ENCODE measurements at places on chromosomes 7 and 10.

DNA sequence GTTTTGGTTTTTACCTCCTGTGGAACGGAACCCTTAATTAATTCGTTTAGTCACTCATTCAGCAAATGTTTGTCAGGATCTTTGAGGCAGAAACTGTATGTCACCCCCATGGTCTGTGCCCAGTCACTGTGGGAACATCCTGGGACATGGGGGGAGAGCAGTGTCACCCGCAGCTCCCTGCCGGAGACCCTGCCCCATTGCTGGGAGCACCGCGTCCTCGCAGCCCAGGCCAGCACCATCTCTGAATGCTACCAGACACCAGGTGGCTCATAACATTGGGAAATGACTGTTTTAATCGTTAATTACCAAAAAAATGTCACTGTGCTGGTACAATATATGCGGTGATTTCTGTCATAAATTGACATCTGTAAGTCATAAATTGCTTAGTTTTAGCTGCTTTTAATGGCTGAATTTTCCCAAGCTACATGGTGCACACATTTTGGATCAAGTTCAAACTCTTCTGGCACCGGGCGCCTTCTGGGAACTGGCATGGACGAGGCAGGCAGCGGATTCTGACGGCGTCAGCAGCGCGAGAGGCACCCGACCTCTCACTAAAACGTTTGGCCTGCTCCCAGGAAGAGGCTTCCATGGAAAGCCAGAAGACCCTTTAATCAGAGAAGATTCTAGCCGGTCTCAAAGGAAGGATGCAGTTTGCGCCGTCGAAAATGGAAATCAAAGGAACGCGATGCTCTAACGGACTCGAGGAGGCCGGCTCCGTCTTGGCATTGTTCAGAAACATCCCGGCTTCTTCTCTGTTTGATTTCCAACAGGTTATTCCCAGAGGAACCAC is 184.2 kb downstream of the ADARB2 start:
- DNase-seq = no peak

DNA sequence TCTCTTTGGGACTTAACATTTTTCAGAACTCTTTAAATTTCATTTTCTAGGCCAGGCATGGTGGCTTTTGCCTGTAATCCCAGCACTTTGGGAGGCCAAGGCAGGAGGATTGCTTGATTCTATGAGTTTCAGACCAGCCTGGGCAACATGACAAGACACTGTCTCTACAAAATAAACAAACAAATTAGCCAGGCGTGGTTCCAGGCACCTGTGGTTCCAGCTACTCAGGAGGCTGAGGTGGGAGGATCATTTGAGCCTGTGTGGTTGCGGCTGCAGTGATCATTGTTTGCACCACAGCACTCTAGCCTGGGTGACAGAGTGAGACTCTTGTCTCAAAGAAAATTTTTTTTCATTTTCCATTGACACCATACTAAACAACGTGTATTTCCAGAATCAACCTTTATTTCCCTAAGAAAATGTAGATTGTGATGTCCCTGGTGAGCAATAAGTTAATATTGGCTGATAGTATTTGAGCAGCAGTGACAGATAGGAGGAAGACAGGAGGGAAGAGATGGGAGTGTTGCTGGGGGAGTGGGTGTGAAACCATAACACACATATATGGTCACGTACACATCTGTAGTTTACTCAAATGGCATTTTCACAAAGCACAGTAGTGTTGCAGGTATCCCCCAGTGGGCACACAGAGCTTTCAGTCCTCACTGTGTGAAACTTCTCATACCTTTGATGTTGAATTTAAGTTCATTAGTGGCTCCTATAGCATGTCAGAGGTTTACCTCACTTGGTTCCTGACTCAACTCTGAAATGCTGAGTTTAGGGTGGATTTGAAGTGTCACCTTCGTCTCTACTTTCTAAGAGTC is 205.6 kb downstream of the AUTS2 start:
- DNase-seq = no peak

DNA sequence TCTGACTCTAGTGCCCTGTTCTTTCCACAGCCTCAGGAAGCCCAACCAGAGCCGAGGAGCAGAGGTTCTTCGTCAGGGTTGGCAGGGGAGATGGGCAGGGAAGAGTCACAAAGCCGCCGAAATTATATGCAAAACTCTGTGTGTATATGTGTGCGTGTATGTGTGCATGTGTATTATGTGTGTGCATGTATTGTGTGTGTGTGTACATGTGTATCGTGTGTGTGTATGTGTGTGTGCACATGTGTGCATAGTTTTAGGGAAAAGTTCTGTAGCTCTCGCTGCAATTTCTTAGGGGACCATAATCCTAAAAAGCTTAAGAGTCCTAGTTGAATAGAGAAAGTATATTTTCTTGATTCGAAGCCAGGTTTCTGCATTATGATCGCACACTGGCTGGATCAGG is 17.0 kb downstream of the DNAJB12 start:
- no peak for DNase-seq

DNA sequence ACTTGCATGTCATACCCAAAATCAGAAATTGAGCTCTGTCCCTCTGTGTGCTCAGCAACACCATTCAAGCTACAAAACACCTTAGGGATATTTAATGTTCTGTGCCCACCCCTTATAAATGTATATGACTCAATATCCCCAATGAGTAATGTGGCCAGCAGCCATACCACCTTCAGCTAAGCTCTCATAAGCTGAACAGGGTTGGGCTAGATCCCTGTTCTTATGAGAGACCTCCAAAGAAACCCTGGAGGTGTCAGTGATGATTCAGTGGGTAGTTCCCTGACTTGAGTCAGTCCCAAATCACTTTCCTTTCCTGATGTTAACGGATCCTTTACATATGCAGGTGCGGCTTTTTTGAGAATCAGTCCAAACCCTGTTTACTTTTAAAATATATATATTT is 253.8 kb downstream of the CREB5 start:
- DNase-seq = no peak

- DNase-seq = no peak
Observed at GRCh38 chr10:67912331-67912946, 28.0 kb downstream of the SIRT1 start.

- DNase-seq = peak; percentile 52
Observed at GRCh38 chr10:69464801-69465401, 13.6 kb downstream of the TSPAN15 start.

GRCh38 chr7:20197837-20198236 is 19.3 kb downstream of the MACC1 start:
- no peak for DNase-seq

- no peak for DNase-seq
Observed at GRCh38 chr10:133131053-133131452, 29.0 kb upstream of the KNDC1 start.

GRCh38 chr10:116803451-116804249 is 45.6 kb upstream of the ENO4 start:
- DNase-seq = no peak

DNA sequence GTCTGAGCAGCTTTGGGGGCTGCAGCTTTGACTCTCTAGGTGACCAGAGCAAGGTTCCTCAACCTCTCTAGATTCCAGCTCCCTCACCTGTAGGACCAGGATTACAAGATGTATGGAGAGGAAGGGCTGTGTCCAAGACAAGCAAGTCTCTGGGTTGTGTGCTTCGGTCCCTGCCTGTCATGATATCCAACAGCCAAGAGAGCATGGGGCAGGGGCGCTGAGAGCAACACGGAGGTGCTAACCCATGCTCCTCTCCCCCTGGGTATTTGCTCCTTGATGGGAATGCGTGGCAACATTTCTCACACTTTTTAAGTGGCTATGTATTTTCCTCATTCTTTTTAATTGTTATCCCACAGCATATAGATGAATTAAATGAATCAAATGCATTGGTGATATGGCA is 10.3 kb downstream of the CDHR1 start:
- DNase-seq = no peak

Data from NK-92 treated with Interleukin-12 subunit alpha and Interleukin-12 subunit beta, amount 100 ng/mL, for 24 hours (cell line).